ENCODE measurements at places on chromosomes 6 and 20.
A peak's percentile ranks its signal among the peaks of the same experiment; 100 is the strongest.

DNA sequence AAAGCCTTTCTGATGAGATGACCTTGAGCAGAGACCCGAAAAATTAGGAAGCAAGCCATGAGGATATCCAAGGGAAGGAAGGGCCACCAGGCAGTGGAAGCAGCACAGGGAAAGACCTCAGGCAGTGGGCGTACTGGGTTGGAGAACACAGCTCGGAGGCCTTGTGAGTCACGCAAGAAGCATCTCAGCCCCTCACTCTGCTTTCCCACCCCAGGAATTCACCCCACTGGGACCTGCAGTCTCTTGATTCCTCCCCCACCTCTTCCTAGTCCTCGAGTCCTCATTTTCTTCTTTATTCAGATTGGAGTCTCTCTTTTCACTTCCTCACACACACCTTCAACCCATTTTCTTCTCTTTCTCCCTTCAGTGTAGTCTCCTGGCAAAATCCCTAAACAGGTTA lies 27.0 kb downstream of the RPRD1B start:
- DNase-seq, result no peak

DNA sequence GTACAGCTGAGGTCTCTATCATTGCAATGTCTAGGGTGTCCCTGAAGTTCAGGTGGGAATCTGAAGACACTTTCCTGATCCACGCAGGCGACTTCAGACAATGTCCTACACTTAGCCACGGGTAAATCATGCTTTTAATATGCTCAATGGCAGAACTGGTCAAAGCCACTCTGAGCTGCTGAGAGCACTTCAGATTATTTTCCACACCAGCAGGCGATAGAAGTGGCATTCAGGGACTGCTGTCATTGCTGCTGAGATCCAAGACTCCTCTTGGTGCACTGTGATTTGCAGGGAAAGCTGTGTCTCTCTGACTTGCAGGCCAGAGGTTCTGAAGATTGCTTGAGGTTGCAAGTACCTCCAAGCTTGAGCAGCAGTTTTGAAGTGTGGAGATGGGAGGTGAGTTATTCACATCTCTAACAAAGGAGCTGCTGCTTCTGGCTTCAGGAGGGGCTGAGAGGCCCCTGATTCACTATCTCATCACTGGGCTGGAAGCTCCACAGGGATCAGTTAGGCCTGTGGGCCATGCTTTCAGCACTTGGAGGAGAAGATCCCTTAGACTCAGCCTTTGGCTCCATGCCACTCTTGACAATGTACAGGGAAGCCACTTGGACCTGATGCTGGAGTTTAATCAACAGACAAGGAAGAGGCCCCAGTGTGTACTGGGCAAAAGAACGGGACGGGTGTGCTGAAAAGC lies 2.9 kb upstream of the SSTR4 start:
- no peak for DNase-seq

- no peak for DNase-seq
These were observed 409.6 kb downstream of the GRIK2 start for GRCh38 chr6:101803136-101803535.

GRCh38 chr6:165705941-165706340 lies 42.9 kb upstream of the PDE10A start:
- no peak for DNase-seq

- DNase-seq, result no peak
These were observed 164.2 kb downstream of the SLC24A3 start for GRCh38 chr20:19376451-19377229.

DNA sequence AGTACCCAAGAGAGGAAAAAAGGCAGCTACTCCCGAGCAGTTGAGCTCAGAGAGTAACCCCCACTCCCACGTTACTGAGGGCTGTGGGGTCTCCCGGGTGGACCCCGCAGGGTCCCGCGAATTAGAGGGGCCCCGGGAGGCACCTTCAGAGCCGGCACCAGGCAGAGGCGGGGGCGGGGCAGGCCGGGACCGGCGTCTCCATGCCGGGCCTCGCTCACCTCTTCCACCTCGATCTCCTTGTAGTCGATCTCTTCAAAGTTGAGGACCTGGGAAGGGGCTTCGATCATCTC lies 381 bp downstream of the MAP3K7 start:
- no peak for DNase-seq

DNA sequence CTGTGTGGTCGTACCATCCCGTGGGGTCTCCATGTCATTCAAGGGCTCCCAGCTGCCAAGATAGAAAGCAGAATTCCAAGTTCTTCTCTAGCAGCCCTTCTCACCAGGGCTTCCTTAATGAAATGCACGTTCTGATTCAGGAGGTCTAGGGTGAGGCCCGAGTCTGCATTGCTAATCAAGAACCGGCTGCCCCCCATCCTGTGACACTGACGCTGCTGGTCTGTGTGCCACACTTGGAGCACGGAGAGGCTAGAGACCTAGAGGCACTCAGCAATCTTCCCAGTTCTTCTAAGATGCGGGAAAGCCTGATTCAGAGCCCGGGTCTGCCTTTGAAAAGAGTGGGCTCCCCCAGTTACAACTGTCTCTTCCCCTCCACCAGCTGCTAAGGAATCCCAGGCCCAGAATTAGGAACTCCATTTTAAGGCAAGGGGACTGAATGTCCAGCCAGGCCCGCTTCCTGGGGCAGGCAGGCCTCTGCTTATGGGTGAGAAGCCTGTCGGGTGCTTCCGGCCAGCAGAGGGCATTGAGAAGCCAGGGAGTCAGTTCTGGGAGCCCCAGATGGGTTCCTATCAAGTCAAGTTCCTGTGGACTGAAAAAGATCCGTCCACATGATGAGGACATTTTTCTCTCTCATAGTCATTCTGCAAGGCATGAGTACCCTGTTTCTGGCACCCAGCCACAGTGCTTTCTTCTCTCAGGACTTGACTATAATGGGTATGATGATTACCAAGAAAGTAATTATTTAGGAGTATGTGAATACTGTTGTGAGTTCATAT lies 69.8 kb upstream of the RIN2 start:
- peak; percentile 69 for DNase-seq

GRCh38 chr20:23873370-23874015 lies 6.1 kb downstream of the CST5 start:
- no peak for DNase-seq

- no peak for DNase-seq
These were observed 7.3 kb upstream of the ENTPD6 start for GRCh38 chr20:25188218-25188617.

DNA sequence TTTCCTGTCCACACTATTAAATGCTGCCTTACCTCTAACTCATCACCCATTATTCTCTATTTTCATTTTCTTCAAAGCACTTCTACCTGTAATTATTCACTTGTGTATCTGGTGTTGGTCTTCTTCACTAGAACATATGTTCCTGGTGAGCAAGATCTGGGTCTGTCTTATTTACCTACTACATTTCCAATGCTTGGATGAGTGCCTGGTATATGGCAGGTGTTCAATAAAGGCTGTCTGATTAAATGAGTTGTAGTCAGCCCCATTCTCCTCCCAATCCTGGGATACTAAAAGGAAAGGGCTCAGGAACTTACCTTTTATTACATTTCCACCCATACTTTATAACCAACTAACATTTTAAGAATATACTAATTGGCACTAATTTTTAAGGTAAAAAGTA lies 61.0 kb downstream of the CEP162 start:
- no peak for DNase-seq

GRCh38 chr6:158278004-158278403 lies 34.3 kb upstream of the TULP4 start:
- no peak for DNase-seq

GRCh38 chr6:168103050-168103830 lies 24.2 kb upstream of the FRMD1 start:
- no peak for DNase-seq

All from WTC11 (cell line).